ENCODE measurements at places on chromosomes 4 and X.

DNA sequence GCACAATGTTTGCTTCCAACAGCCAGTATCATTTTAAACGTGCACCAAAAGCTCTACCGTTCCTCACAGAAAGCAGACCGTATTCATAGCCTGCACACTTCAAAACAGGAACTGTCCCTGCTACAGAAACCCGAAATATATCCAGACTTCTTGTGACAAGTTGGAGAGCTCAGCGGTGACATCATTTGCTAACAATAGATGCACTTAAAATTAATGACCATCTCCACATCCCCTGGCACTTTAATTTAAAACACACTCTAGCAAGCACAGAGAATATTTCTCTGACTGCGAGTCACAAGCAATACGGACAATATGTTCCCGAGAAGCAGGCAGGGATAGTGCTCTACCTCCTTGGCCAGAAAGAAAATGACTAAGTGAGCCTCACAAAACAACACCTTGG is 2.5 kb downstream of the NYX start:
- DNase-seq: peak; percentile 26

- no peak for DNase-seq
Measured at GRCh38 chr4:140253556-140254027, 99.6 kb upstream of the MAML3 start.

DNA sequence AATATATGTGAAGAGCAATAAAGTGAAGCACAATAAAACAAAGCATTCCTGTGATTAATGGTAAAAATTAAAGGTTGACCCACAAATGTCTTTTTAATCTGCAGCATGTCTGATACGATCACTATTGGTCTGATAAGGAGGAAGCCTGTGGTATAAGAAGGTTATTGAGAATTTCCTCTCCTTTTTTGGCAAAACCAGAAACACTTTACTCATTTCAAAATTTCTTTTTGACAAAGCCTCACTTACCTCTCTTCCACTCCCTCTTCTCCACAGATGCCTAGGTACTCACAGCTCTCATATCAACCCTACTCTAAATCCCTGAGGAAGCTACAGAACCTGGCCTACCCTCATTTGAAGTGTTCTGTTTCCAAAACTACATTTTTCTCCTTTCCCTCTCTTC is 56.1 kb downstream of the TSPAN5 start:
- no peak for DNase-seq

DNA sequence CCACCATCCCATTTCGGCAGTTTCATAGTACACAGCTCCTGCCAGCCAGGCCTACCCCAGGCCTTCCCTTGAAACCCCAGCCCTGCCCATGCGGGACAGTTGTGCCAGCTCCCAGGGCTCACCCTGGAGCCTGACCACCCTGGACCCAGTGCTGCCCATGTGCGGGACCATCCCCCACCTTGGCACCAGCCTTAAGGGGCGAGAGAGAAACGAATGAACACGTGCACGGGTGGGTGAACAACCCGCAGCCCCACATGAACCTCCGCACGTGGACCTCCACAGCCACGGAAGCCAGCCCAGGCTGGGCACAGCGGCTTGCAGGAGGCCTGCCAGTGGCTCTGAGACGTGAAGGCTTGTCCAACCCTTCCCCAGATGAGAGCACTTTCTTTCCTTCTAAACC is 76.0 kb upstream of the MXD4 start:
- no peak for DNase-seq

GRCh38 chr4:30181512-30181911 is 538.7 kb upstream of the PCDH7 start:
- no peak for DNase-seq

DNA sequence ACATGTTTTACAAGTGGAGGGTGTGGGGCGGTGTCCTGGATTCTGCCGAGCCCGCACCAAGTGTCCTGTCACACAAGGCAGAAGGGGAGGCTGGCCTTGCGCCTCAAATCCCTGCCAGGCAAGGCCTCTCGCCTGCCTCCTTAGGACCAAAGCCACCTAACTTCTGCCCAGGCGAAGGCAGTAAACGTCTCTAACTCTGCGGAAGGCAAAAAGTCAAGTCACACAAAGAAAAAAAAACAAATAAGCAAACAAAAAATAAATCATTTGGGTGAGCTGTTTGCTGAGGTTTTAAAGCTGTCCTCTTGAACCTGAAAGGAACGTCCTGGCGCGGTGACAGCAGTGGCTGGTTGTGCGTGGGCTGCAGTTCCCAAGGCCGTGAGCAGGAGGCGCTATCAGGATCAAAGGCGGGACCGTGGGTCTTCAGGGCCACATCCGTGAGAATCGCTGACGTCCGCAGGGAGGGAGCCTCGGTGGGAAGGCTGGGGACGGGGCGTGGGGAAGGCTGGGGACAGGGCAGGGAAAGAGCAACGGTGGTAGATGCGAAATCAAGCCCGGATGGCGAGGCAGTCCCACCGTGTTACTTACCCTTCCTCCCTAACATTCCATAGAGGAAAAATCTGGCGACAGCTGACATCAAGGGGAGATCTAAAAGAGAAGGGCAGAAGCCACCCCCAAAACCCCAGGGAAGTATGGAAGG is 99.1 kb downstream of the TRAPPC11 start:
- no peak for DNase-seq

DNA sequence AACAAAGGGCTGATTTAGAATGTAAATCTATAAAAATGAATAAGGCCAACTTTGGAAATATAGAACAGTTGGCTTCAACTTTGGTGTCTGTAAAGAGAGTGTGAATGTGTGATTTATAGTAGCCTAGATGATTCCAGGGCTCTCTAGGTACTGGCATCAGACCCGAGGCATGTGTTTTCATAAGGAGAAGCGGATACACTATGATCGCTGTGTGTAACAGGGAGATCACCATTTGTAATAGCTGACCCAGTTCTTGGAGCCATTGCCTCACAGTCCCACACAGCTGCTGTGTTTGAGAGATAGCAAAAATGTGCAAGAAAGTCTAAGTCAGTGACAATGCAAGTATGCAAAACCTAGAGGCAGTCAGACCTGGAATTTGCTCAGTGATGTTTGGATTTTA is 135.1 kb downstream of the REPS2 start:
- DNase-seq: no peak

DNA sequence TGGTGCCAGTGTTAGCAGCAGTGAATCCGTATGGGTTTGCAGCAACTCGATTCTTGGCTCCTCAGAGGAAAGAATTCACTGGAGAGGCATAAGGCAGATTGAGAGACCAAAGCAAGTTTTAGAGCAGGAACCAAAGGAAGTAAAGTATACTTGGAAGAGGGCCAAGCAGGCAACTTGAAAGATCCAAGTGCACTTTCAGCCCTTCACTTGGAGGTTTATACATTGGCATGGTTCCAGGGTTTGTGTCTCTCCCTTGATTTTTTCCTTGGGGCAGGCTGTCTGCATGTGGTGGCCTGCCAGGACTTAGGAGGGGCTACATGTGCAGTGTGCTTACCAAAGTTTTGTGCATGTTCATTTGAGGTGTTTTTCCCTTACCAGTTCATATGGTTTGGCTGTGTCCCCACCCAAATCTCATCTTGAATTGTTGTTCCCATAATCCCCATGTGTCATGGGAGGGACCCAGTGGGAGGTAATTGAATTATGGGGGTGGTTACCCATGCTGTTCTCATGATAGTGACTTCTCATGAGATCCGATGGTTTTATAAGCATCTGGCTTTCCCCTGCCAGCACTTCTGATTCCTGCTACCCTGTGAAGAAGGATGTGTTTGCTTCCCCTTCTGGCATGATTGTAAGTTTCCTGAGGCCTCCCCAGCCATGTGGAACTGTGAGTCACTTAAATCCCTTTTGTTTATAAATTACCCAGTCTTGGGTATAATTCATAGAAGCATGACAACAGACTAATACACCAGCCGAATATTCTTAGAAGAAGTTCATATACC is 86.2 kb upstream of the TSPAN5 start:
- no peak for DNase-seq

GRCh38 chrX:12843668-12844279 is 23.1 kb upstream of the TLR7 start:
- no peak for DNase-seq

DNA sequence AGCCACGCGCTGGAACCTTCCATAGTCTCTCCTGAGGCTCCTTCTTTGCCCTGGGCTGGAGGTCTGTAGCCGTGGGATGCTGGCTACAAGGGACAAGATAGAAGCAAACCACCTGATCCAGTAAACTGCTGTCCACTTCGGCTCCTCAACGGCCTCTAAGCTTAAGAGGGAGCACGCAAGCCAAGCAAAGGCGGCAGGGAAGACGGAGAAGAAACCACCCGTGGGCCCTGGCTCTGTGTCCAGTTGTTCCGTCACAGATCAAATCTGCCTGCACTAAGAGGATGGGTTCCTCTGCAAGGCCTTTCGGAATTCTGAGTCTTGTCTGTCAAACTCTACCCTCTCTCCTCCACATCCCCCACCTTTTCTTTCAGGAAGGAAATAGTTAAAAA is 401 bp upstream of the EDNRA start:
- no peak for DNase-seq

GRCh38 chrX:13750812-13751211 is 16.3 kb downstream of the OFD1 start:
- DNase-seq: no peak

DNA sequence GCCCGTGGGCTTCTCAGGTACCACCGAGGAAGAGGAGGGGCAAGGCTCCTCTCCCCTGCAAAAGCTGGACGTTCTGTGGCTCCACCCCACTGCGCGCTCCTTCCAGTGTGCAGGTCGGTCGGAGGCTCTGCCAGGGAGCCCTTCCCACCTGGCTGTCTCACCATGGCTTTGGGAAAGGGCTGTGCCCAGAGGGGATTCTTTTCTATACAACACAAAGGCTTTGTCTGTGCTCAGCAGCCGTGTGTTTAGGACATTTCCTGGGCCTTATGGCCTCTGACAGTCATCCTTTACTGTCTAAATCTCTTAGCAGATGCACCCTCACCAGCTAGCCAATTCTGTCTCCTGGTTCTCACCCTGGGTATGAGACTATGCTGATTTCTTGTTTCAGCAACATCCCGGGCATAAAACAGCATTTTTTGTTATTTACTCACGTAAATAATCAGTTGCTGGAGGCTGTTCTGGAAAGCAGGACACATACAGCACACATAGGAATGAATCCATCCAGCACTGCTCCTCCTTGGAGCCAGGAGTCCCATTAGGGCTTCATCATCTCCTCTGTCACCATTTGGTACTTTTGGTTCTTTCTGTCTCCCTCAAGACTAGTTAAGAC is 20.4 kb upstream of the ATXN3L start:
- peak; percentile 24 for DNase-seq

- DNase-seq: peak; percentile 64
Measured at GRCh38 chrX:40098264-40099054, 701 bp upstream of the BCOR start.

DNA sequence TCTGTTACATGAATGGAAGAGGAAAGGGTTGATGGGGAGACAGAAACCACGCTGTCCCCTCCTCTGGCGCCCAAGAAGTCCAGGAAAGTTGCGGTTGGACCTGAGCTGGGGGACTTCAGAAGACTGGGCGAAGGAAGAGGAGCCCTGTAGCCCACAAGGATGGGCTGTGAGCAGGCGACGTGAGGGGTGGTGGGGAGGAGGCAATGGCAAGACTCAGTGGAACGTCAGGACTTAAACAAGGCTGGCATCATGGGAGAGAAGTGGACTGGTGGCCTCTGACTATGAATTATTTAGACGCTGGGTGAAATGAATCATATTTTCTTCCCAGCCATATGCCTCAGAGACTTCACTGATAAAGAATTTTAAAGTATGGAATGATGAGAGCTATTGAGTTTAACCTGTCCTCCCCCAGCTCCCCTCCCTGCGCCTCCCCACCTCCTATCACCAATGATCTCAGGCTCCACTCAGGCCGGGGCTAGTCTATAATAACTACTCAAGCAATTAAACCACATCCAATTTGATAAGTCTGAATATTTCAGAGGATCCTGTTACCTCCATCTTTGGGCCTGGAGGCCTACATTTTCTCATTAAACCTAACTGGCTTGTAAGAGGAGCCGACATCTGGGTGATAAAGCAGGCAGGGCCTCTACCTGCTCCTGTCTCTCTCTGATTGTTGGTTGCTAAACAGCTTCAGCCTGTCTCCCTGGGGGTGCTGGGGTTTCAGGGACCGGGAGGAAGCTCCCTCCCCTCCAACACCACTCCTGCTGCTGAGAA is 63.6 kb downstream of the SMIM20 start:
- DNase-seq: no peak

GRCh38 chrX:50973199-50973598 is 62.7 kb downstream of the BMP15 start:
- DNase-seq: no peak

GRCh38 chrX:108584617-108585211 is 145.1 kb downstream of the COL4A5 start:
- DNase-seq: peak; percentile 13

- DNase-seq: no peak
Measured at GRCh38 chrX:32778965-32779364, 432.4 kb downstream of the DMD start.

GRCh38 chr4:167873496-167873895 is 218.8 kb upstream of the ANXA10 start:
- peak; percentile 65 for DNase-seq

- no peak for DNase-seq
Measured at GRCh38 chr4:74100531-74100930, 1.5 kb upstream of the CXCL2 start.

DNA sequence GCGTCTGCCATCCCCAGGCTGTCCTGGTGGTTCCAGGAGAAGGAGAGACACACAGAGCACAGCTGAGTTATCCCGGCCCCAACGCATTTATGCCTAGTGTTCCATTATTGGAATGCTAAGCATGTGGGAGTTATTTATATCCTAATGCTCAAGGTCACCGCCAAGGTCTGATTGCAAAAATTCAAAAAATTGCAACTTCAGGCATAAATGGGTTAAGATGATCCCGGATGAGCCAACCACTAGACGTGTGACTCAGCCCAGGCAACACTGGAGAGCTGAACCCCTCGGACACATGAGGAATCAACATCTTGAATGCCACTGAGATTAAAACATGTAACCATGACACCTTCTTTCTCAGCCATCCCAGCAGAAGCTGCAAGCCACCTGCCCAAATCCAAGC is 3.8 kb upstream of the ZCCHC4 start:
- no peak for DNase-seq

GRCh38 chr4:143270256-143270838 is 66.3 kb upstream of the GAB1 start:
- DNase-seq: no peak

DNA sequence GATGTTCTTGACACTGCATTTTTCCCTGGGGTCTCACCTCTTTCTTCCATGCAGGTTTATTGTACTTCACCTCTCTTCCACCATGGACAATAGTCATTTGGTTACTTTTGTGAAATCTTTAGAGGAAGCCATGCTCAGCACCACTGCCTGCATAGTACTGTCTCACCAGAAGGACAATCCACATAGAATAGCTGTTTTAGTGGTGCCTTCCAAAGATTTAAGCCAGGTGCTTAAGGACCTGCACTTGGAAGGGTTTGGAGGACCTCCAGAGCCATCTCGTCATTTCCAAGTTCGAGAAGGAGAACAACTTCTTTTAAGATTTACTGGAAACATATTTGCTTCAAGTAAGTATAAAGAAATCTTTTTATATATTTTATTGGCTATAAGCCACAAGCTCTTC is 26.7 kb downstream of the DTHD1 start:
- no peak for DNase-seq

DNA sequence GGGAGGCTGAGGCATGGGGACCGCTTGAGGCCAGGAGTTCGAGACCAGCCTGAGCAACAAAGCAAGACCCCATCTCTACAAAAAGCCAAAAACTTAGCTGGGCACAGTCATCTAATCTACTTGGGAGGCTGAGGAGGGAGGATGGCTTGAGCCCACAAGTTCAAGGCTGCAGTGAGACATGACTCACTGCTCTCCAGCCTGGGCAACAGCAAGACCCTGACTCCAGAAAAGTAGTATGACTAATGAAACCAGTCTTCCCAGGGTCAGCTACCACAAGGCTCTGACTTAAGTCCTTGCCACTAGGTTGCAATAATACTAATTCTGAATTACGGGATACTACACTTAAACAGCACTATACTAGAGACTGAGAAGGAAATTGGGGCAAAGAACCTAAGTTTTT is 33.1 kb downstream of the ERVMER34-1 start:
- DNase-seq: no peak
